ENCODE measurements at places on chromosomes 12 and 14. TPM values are rescaled to one million over a fixed set of nuclear protein-coding genes. Genes with fewer than 3 reads are reported as not detected.

The RPAP3 gene
- total RNA-seq = 29.5 TPM

The SLC16A7 gene
- total RNA-seq = 11.2 TPM

The KRT80 gene
- total RNA-seq = not detected

The ALDH2 gene
- total RNA-seq = 55.2 TPM

The RILPL1 gene
- total RNA-seq = 6.2 TPM

The NOVA1 gene
- total RNA-seq = 119 TPM

The CCND2 gene
- 98.0 TPM for total RNA-seq

The C12orf54 gene
- not detected for total RNA-seq

The FSCB gene
- total RNA-seq = not detected

The KMT2D gene
- total RNA-seq = 144 TPM

The MIPOL1 gene
- 14.5 TPM for total RNA-seq

The VCPKMT gene
- total RNA-seq = 12.9 TPM

The OR9K2 gene
- 2.9 TPM for total RNA-seq

GRCh38 chr12:51601241-51601640, 10.2 kb downstream of the SCN8A start:
- no peak overlapping the region for H3K27ac ChIP-seq
- H3K27me3 ChIP-seq = peaks cover 2% of the 10 kb centered on the region
- H3K4me1 ChIP-seq = peaks cover 30% of the 10 kb centered on the region
- DNase-seq = no peak

DNA sequence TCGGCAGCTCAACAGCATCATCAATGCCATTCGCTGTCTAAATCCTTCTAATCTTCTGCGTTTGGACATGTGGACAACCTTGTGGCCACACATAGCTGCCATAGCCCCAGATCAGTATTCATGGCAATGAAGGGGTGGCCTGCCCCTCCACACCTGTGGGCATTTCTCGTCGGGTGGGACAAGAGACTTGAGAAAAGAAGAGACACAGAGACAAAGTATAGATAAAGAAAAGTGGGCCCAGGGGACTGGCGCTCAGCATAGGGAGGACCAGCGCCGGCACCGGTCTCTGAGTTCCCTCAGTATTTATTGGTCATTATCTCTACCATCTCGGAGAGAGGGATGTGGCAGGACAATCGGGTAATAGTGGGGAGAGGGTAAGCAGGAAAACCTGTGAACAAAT, 42.3 kb downstream of the MAGOHB start:
- H3K4me3 ChIP-seq = no peak overlapping the region
- no peak for DNase-seq
- no peaks in the 10 kb centered on the region for H3K36me3 ChIP-seq
- H3K27me3 ChIP-seq = no peaks in the 10 kb centered on the region

GRCh38 chr12:103807561-103808238, 33.3 kb downstream of the NT5DC3 start:
- no peaks in the 10 kb centered on the region for H3K4me1 ChIP-seq
- no peak overlapping the region for H3K4me3 ChIP-seq
- H3K27ac ChIP-seq = no peak overlapping the region
- peaks cover 4% of the 10 kb centered on the region for H3K36me3 ChIP-seq
- H3K27me3 ChIP-seq = no peaks in the 10 kb centered on the region
- no peak for DNase-seq

GRCh38 chr12:85617307-85618091, 218.7 kb downstream of the RASSF9 start:
- H3K36me3 ChIP-seq = no peaks in the 10 kb centered on the region
- DNase-seq = no peak
- H3K27ac ChIP-seq = no peak overlapping the region
- H3K4me3 ChIP-seq = no peak overlapping the region
- H3K4me1 ChIP-seq = peaks cover 15% of the 10 kb centered on the region

DNA sequence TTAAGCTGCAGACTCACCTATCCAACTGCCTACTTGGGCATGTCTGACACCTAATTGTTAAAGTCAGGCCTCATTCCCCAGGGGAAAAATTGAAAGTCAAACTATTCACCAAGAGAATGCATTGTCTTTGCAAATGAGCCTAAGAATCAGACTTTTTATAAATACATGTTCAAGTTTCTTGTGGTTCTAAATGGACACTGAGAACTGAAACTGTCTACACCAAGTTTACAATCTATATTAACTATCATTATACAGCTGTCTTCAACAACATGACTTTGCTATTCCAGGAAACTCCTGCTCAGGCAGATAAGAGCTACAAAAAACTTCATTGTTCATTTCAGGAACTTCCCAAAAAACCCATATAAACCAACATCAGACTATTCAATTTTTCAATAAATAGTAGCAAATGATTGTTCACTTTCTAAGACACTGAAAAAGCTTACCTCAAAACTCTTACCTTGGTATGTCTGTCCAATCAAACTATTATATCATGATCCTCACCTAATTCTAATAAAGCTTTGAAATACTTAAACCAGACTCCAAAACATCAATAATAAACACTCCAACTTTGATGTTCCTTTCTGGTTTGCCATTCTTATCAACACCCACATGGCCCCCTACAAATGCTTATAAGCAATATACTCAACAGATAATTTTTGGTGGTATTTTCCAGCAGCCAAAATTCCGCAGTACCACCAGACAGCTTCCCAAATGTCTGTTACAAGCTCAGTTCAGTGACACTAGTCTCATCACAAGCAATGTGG, 24.2 kb downstream of the CDK17 start:
- H3K4me1 ChIP-seq = peaks cover 6% of the 10 kb centered on the region
- H3K4me3 ChIP-seq = no peak overlapping the region
- no peak overlapping the region for H3K27ac ChIP-seq

GRCh38 chr12:87866578-87867292, 162.5 kb downstream of the C12orf50 start:
- no peak for DNase-seq
- H3K4me1 ChIP-seq = peaks cover 4% of the 10 kb centered on the region
- H3K27ac ChIP-seq = no peak overlapping the region
- no peak overlapping the region for H3K4me3 ChIP-seq

DNA sequence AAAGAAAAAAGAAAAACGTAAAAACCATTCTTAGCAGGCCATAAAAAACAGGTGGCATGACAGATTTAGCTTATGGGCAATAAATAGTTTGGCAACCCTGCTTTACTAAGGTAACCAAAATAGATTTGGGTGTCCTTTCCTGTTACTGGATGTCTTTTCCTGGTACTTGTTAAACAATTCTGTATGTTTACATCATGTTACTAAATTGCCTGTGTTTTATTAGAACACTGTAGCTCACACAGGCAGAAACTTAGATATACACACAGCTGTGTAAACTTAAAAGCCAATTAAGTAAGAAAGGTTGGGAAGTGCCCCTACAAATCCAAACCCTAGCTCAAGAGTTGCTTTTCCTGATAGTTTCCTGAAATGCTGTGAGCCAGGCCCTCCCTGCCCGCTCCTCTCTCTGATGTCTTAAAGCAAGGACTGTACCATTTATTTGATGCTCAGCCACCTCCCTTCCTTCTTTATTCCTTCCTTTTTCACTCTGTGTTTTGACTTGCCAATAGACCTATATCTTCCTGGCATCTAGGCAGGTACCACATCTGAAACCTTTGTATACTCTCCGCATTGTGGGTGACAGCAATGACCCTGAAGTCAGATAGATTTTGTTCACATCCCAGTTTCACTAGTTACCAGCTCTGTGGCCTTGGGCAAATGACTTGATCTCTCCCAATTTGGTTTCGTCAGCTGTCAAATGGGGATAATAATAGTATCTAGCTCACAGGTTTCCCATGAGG, 3.7 kb upstream of the CAMKK2 start:
- H3K27ac ChIP-seq = no peak overlapping the region
- H3K27me3 ChIP-seq = peaks cover 6% of the 10 kb centered on the region
- peaks cover 4% of the 10 kb centered on the region for H3K4me1 ChIP-seq
- H3K4me3 ChIP-seq = no peak overlapping the region
- H3K36me3 ChIP-seq = no peaks in the 10 kb centered on the region

GRCh38 chr12:111673503-111673902, 12.3 kb downstream of the BRAP start:
- no peaks in the 10 kb centered on the region for H3K27me3 ChIP-seq
- no peak for DNase-seq
- no peaks in the 10 kb centered on the region for H3K4me1 ChIP-seq

DNA sequence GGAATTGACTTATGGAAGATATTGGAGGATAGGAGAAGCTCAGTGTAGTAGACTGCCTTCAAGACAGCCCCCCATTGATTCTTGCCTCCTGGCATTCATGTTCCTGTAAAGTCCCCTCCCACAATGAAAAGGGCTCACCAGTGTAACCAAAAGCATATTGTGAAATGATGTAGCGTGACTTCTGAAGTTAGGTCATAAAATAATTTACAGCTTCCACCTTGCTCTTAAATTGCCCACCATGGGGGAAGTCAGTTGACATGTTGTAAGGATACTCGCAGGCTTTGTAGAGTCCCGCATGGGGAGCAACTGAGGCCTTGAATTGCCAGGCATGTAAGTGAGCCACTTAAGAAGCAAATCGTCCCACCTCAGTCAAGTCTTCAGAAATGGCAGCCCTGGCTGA, 25.1 kb downstream of the GTSF1 start:
- H3K4me3 ChIP-seq = no peak overlapping the region
- H3K27ac ChIP-seq = no peak overlapping the region
- no peak for DNase-seq
- no peaks in the 10 kb centered on the region for H3K36me3 ChIP-seq
- H3K27me3 ChIP-seq = peaks cover 5% of the 10 kb centered on the region

GRCh38 chr14:22079766-22080165, 406.1 kb upstream of the OR4E1 start:
- no peak overlapping the region for H3K27ac ChIP-seq
- H3K4me1 ChIP-seq = no peaks in the 10 kb centered on the region
- H3K4me3 ChIP-seq = no peak overlapping the region
- H3K36me3 ChIP-seq = no peaks in the 10 kb centered on the region
- H3K27me3 ChIP-seq = no peaks in the 10 kb centered on the region

- peak overlapping the region; percentile 12 for H3K27ac ChIP-seq
- peaks cover 4% of the 10 kb centered on the region for H3K36me3 ChIP-seq
- peaks cover 34% of the 10 kb centered on the region for H3K4me1 ChIP-seq
- no peak overlapping the region for H3K4me3 ChIP-seq
These were observed 139.2 kb downstream of the RBM19 start for GRCh38 chr12:113826805-113827538.

GRCh38 chr14:92844204-92844603, 50.1 kb downstream of the GOLGA5 start:
- H3K27me3 ChIP-seq = no peaks in the 10 kb centered on the region
- H3K4me1 ChIP-seq = no peaks in the 10 kb centered on the region
- DNase-seq = no peak
- H3K4me3 ChIP-seq = no peak overlapping the region
- H3K36me3 ChIP-seq = no peaks in the 10 kb centered on the region

GRCh38 chr14:71645656-71646055, 286.6 kb upstream of the RGS6 start:
- peaks cover 12% of the 10 kb centered on the region for H3K36me3 ChIP-seq
- no peak overlapping the region for H3K4me3 ChIP-seq
- no peaks in the 10 kb centered on the region for H3K4me1 ChIP-seq
- no peaks in the 10 kb centered on the region for H3K27me3 ChIP-seq

- no peaks in the 10 kb centered on the region for H3K36me3 ChIP-seq
- peak overlapping the region; percentile 60 for H3K27ac ChIP-seq
- no peaks in the 10 kb centered on the region for H3K27me3 ChIP-seq
- no peaks in the 10 kb centered on the region for H3K4me1 ChIP-seq
These were observed 63.2 kb downstream of the KLHL28 start for GRCh38 chr14:44898551-44898950.

- H3K36me3 ChIP-seq = peaks cover 20% of the 10 kb centered on the region
- peaks cover 12% of the 10 kb centered on the region for H3K4me1 ChIP-seq
- peak within 1 kb of the TSS; percentile 92 for H3K27ac ChIP-seq
- H3K27me3 ChIP-seq = peaks cover 12% of the 10 kb centered on the region
- peak within 1 kb of the TSS; percentile 95 for H3K4me3 ChIP-seq
These were observed at the start of gene PSEN1 for GRCh38 chr14:73136387-73137225. Gene PSEN1, plus strand, starts transcription at chr14:73136507. Its CDS starts 11,513 bp downstream, at chr14:73148020.

- no peak for DNase-seq
- H3K27ac ChIP-seq = no peak overlapping the region
- no peak overlapping the region for H3K4me3 ChIP-seq
- H3K36me3 ChIP-seq = no peaks in the 10 kb centered on the region
- H3K27me3 ChIP-seq = peaks cover 1% of the 10 kb centered on the region
These were observed 56.2 kb upstream of the CAPRIN2 start for GRCh38 chr12:30810918-30811317.

DNA sequence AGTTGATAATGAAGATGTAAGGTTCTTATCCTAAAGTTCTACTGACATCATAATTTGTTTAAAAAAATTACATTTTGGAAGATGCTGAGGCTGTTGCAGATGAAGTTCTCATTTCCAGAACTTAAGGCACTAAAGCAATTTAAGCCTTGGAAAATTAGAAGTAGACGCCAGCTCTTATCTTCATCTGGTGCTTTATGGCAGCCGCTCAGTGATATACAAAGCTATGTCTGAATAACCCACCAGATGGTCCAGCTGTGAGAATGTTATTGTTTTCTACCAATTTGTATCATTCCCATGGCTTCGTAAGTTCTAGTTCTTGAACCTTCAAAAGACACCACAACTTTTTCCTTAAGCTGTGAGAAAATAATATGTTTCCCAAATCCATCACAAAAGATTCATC, 212.1 kb upstream of the ARID2 start:
- H3K27ac ChIP-seq = no peak overlapping the region
- no peak overlapping the region for H3K4me3 ChIP-seq
- H3K36me3 ChIP-seq = no peaks in the 10 kb centered on the region
- peaks cover 4% of the 10 kb centered on the region for H3K27me3 ChIP-seq
- no peak for DNase-seq

All from glutamatergic neuron (in vitro differentiated cells).